Stimulated activated CD4-positive, alpha-beta T cell treated with anti-CD3 and anti-CD28 coated beads, Interleukin-2, amount 100 ng/mL, for 48 hours (primary cell): ENCODE measurements at places on chromosomes 7 and 10.

GRCh38 chr7:92754919-92755581 is 81.3 kb downstream of the CDK6 start:
- DNase-seq: no peak

- no peak for DNase-seq
These were observed 69.4 kb downstream of the ARMH3 start for GRCh38 chr10:101986624-101986971.

- DNase-seq: no peak
These were observed 321.9 kb downstream of the REEP3 start for GRCh38 chr10:63843107-63843506.

- DNase-seq: no peak
These were observed 454.4 kb downstream of the GATA3 start for GRCh38 chr10:8508882-8509281.

- no peak for DNase-seq
These were observed 289.9 kb upstream of the SP8 start for GRCh38 chr7:21076574-21076973.

DNA sequence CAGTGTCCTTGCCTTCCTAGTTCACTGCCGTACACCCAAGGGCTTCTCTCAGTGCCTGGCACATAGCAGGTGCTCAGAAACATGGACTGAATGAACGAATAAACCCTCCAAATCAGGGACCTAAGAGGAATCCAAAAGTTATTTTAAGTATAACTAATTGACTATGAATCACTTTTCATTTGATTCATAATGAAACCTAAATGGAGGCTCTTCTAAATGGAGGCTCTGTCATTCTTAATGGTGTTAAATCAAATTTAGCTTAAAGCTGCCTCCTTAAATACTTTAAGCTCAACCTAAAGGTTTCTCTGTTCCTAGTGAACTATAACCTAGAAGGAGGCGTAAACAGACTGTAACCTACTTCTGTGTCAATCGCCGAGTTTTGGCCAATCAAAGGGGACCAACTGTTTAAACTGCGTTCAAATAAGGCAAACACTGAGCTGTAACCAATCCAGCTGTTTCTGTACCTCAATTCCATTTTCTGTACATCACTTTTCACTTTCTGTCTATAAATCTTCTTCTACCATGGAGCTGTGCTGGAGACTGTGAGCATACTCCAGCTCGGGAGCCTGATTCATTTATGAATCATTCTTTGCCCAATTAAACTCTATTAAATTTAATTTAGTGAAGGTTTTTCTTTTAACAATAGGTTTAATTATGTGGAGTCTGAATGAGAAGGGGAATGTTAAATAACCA is 11.0 kb downstream of the PYROXD2 start:
- DNase-seq: no peak

GRCh38 chr10:63128443-63128842 is 4.7 kb upstream of the NRBF2 start:
- DNase-seq: no peak

GRCh38 chr7:46134385-46134784 is 213.3 kb upstream of the IGFBP3 start:
- no peak for DNase-seq

- no peak for DNase-seq
These were observed 5.3 kb downstream of the CFTR start for GRCh38 chr7:117485118-117485620.

GRCh38 chr7:157152391-157152937 is 13.7 kb downstream of the UBE3C start:
- no peak for DNase-seq

DNA sequence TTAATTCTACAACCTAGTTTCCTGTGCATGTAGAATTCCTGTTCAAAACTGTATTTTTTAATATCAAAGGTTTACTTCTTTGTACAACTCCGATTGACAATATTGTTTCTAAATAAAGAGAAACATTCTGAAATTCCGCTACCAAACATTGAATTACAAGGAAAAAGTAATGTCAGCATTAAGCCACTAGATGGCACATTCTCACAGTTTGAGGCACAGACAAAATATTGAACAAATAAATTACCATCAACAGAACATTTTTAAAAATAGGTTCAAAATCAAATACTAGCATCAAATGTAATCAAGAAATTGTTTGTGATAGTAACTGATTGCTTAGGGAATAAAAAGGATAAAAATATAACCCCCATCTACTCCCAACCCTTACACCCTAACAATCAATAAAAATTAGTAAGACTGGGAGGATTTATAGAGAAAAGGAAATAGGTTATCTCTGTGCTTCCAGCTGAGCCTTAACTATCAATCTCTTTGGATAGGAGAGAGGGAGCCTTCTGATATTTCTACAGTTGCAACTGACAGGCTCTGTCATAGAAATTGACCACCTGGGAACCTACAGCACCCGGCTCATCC is 86.6 kb upstream of the C7orf33 start:
- no peak for DNase-seq

GRCh38 chr10:69649786-69650550 is 19.9 kb downstream of the FAM241B start:
- DNase-seq: no peak

DNA sequence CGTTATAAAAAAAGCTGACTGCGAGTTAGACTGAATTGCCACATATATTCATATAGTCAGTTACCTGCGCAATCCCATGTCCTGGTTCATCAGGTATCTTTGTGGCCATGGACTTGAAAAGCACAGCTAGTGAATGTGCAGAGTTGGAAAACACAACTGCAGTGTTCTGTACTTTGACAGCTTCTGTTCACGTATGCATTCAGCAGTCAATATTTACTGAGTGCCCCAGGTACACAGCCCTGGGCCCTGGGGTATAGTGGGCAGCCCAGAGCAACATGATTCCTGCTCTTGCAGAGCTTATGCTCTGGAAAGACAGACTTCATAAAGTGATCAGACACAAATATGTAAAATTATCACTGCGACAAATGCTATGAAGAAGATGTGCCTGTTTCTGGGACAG is 313.9 kb downstream of the PHTF2 start:
- DNase-seq: no peak

DNA sequence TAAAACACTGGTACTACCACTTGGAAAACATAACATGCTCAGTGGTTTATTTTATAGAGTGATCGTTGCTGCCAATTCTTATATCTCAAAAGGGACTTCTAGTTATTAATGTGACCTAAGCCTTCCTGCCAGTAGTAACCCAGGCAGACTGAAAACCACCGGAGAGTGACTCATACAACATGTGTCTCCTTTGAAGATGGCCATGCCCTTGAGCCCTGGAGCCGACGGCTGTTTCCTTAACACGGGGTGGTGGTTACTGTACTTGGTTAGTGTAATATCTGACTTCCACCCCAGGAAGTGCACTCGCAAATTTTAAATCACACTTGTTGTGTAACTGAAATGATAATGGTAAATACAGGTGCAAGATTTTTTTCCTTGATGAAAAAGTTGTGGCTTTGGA is 30.5 kb downstream of the JAKMIP3 start:
- DNase-seq: no peak

- no peak for DNase-seq
These were observed 163.2 kb downstream of the JAZF1 start for GRCh38 chr7:28017372-28017771.

DNA sequence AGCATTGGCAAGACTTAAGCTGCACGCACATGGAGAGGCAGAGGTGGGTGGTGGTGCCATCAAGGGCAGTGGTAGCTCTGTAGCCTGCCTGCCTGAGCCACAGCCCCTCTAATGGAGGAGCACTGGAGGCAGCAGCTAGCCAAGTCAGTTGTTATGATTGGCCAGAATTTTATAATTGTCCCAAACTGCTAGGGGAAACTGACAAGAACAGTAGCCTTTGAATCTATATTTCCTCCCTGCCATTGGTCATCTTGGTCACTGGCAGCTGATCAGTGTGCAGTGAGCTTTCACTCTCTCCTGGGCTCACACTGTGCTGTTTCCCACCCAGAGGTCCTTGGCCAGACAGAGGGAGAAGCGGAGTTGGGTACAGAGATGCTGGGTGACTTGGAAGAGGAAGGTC is 9.6 kb upstream of the ZNF783 start:
- DNase-seq: no peak

DNA sequence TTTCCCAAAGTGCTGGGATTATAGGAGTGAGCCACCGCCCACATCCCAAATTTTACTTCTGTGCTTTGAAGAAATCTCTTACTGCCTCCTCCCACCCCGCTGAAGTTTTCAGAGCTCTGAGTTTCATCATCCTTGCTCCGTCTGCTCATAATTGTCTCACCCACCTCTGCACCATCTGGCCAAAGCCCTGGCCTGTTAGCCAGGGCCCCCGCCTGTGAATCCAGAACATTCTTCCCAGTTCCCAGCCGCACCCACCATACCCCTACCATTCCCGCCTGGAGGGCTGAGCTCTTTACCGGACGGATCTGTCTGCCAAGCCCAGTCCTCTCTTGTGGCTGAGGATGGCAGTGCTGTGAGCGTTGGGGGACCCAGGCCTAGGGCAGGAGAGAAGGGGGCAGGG is 14.5 kb downstream of the SSC4D start:
- no peak for DNase-seq

DNA sequence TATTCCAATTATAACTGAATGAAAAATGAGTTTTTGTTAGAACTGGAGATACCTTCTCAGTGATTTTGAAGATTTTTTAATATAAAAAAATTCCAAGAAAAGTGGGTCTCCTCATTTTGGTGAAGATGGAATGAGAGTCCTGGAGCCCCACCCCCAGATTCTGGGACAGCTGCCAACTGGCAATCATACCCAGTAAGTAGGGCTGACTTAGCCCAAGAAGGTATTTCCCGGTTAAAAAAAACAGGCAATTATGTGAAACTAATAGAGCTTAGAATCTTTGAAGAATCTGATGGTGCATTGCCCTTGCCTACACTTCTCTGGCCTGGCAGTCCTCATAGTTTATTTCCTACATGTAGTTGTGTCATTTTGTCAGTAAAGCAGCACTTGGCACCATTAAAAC is 52.8 kb upstream of the VWDE start:
- DNase-seq: no peak

- no peak for DNase-seq
These were observed 241.3 kb downstream of the ANK3 start for GRCh38 chr10:60148266-60148840.

- no peak for DNase-seq
These were observed 31.3 kb downstream of the TACC2 start for GRCh38 chr10:122020226-122020625.

DNA sequence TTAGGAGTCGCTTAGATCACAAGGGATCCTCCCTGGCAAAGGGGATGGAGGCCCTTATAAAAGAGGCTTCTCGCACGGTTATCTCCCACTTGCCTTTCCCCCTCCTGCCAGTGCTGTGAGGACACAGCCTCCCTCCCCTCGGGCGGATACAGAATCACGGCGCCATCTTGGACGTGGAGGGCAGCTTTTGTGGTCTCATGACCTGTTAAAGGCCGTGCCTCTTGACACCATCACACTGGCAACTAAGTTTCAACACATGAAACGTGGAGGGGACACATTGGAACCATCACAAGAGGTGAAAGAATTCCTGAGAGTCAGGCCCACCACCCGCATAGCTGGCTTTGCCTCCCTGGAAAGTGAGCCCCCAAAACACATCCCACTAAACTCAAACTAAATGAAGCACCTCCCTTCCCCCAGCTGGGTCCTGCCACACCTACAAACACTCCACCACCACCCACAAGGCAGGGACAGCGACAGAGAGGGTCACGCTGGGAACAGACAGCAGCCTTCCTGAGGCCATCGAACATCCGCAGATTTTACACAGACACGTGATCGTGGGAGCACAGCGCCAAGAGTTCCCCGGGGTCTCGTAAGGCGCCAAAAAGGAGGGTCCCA is 110.6 kb downstream of the TCERG1L start:
- DNase-seq: no peak

- no peak for DNase-seq
These were observed 9.8 kb upstream of the RTKN2 start for GRCh38 chr10:62278441-62278910.

- no peak for DNase-seq
These were observed 1209.2 kb downstream of the TYW1 start for GRCh38 chr7:68205826-68206225.
